Uterus (tissue), 4 donors: ENCODE measurements at places on chromosomes 2 and 18.

- DNase-seq, result no peak
Observed at GRCh38 chr2:12809526-12809925, 92.8 kb downstream of the TRIB2 start.

- DNase-seq, result no peak
Observed at GRCh38 chr2:64795024-64795592, 141.4 kb upstream of the SERTAD2 start.

- DNase-seq, result no peak
Observed at GRCh38 chr2:16117791-16118610, 177.7 kb downstream of the MYCN start.

DNA sequence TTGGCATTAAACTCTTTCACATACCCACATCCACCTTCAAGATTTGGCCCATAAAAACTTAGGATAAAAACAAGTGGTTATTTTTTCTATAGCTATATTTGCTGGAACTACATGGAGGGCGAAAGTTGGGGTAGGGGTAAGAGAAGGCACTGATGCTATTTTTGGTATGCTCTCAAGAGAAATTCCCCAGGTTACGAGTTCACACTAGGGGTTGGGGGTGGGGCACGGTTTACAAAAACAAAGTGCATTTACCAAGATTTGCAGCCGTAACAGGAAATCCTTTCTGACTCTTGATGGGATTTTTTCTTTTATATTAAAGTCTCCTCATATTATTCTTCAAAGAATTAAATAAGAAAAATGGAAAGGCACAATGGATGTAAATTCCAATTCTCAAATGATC, 6.8 kb downstream of the SERPINE2 start:
- no peak for DNase-seq

DNA sequence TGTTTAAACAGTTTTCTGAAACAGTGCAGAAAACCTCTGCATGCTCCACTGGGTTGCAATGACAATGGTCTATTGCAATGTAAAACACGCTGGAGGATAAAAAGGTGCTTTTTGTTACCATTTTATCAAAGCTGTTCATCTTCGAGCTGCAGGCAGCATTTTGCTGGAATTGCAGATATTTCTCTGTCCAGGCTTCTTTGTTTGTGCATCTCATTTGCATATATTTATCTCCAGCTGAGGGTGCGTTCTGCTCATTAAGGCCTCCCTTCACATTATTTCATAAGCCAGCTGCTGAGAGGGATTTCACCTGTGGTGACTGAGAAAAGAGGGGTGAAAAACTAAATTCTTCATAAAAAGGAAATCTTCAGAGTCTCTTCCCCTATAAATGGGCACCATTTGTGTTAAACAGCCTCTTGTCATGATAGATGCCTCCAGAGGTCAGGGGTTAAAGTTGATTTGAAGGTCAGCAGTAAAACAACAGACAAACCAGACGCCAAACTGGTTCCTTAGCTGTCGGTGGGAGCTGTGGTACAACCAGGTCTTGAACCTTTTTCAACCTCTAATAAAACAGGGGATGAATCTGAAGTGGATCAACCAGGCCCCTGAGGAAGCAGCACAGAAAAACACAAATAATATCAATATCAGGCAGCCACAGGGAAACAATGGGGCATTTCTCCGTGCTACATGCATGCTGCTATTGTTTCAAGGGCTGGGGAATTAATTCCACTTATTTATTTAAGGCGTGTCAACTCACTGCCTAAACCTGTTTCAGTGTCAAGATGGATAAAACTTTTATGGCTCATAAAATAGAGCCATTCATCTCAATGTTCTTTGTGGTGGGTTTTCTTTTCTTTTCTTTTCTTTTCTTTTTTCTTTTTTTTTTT, 265.1 kb downstream of the MEIS1 start:
- DNase-seq, result no peak

DNA sequence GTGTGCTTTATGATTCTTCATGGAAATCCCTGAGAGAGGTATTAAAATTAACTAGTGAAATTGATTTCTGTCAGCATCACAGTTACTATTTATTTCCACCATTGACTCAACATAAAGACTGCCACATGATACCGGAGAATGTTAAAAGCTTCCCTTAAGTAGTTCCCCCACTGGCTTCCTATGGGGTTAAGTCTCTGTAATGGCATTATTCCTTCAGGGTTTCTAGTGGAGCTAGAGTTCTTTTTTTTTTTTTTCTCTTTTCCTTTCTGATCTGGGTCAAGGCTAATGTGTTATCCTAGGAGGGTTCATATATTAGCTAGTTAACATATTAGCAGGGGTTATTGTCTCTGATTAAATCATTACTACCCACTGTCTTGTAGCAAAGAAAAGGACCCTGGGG, 1919.1 kb upstream of the PIK3C3 start:
- no peak for DNase-seq

GRCh38 chr2:219142329-219142728, 18.3 kb downstream of the NHEJ1 start:
- no peak for DNase-seq

GRCh38 chr18:70469916-70470315, 181.1 kb downstream of the SOCS6 start:
- no peak for DNase-seq

DNA sequence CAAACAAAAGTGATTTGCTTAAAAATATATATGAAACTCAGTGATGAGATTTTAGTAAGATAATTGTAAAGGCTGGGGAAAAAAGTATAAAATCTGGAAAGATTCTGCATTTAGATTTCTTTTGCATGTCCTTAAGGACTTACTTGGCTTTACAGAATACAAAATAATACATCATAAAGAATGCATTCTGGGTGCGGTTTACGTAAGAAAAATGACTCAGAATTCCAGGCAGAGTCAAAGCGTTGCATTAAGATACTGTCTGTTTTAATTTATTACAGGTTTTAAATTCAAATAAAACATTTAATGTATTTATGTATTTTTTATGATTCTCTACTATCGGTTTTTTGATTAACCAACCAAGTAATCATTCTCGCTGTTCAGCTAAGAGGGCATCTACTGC, 178.0 kb downstream of the SH3BP4 start:
- DNase-seq, result no peak

- DNase-seq, result no peak
Observed at GRCh38 chr2:205996161-205996560, 89.8 kb downstream of the INO80D start.

GRCh38 chr2:158513841-158514240, 57.1 kb downstream of the PKP4 start:
- no peak for DNase-seq

GRCh38 chr2:16104949-16105668, 164.8 kb downstream of the MYCN start:
- DNase-seq, result no peak

GRCh38 chr2:190533968-190534309, 583 bp downstream of the NEMP2 start:
- no peak for DNase-seq

DNA sequence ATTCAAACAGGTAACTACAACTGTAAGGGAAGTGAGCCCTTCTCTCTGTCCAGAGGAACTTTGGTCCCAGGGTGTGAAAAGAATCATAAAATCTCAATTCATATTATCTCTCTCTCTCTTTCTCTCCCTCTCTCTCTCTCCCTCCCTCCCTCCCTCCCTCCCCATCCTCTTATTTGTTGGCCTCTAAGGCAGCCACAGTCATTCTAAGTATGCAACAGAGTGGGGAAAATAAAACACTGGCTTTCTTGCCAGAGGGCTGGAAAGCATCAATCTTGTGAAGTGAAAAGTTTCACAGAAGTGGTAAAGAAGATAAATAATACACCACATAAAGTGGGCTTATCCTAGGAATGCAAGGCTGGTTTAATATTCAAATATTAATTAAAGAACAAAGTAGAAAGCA, 95.6 kb upstream of the KCNH7 start:
- DNase-seq, result no peak

DNA sequence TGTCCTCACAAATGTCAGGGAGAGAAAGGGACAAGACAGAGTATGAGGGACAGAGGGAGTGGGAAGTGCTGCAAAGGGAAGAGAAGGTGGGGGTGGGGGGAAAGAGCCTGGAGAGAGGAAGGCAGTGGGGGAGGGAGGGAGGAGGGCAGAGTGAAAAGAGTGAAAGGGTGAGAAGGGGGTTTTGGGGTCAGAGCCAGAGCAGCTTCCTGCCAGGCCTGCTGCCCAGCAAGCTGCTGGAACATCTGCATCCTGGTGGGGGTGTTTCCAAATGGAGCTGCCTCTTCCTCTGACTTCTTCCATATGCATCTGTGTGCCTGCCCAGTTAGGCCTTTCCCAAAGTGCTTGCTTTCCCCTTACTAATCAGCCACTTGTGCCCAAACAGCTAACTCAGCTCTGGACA, 94.3 kb upstream of the CELF4 start:
- DNase-seq, result no peak
